NCI-H510A (cell line): ENCODE measurements at places on chromosomes 16 and 17.

DNA sequence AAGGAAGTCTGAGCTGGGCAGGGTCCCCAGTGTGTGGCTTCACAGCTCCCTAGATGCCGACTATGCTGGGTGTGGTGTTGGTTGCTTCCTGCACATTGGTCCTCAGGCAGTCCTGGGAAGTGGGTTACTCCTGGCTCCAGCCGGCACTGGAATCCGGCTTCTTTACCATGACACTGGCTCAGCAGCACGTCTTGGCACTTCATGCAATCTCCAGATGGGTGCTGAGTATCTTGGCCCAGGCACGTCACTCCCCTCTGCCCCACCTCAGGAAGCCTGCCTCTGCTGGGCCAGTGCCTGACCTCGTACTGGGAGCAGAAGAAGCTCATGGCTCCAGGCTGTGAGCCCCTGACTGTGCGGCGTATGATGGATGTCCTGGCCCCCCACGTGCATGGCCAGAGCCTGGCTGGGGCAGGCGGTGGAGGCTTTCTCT, 24.5 kb downstream of the FCSK start:
- DNase-seq: no peak

- DNase-seq: no peak
Measured at GRCh38 chr17:41733348-41734138, 900 bp downstream of the HAP1 start.

DNA sequence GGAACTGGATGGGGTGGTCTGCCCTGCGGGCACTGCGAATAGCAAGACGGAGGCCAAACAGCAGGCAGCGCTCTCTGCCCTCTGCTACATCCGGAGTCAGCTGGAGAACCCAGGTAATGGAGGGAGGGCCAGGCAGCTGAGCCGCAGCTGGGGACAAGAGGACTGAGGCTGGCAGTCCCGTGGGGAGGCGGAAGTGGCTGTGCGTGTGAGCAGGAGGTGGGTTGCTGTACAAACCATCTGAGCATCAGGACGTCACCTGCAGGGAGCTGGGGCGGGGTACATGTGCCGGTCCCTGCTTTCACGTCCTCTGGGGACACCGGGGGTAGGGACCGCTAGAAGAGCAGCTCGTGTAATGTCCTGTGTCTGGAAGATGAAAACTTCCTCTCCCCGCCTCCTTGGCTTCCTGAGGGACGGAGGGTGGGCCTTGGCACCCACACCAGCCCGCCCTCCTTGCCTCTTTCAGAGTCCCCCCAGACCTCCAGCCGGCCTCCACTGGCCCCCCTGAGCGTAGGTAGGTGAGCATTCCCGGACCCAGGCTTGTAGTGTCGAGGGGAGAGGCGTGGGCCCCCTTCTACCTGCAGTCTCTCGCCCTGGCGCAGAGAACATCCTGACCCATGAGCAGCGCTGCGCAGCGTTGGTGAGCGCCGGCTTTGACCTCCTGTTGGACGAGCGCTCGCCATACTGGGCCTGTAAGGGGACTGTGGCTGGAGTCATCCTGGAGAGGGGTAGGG, 3.7 kb downstream of the ADAD2 start:
- DNase-seq: no peak

DNA sequence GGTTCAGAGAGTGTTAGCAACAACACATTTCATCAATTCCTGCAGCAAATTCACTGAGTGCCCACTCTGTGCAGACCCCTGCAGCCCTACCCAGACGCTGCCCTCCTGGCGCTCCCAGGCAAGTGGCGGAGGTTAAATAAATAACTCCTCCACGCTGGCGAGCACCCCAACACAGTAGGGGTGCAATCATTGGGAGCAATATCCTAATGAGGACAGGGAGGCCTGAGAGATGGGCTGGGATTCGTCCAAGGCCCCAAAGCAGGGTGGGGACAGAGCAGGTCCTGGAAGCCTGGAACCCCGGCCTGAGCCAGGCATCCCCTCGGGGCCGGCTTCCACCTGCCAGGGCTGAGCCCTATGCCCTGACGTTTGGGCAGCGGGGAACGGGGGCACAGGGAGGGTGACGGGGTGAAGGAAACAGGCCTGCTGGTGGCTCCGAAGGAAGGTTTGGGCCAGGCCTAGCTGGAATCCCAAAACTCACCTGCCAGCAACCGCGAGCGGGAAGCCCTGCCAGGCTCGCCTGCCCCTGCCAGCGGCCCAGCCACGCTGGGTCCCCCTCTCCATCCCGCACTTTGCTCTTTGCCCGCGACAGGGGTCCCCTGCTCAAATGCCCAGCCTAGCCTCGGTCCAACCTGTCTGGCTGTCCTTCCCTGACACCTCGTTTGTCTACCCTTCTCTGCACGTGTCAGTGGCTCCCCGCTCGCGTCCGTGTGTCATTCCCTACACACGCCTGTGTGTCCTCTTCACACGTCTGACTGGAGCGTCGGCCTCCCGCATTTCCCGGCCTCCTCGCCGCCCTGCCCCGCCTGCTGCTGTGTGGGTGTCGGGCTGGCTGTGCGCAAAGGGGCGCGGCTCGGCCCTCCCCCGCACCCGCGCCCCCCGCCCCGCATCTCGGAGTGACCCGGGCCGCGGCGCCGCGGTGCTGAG, 721 bp upstream of the BEAN1 start:
- DNase-seq: no peak

DNA sequence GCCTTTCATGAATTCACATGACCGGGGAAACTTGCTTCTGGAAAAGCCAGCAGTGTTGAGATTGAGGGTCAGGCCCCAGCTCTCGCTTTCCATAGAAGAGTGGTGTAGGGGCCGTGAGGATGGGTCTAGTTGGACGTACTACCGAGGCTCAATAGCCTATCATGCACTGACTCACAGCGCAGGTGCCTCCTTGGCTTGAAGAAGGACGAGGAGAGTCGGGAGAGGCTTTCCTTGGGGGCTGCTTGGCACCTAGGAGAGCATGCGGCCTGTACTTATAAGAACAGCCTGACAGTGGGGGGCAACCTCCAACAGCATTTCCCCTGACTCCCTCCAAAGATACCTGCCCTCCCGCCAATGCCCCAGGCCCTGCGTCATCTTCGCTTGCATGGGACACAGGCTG, 37.6 kb downstream of the WSCD1 start:
- DNase-seq: no peak

DNA sequence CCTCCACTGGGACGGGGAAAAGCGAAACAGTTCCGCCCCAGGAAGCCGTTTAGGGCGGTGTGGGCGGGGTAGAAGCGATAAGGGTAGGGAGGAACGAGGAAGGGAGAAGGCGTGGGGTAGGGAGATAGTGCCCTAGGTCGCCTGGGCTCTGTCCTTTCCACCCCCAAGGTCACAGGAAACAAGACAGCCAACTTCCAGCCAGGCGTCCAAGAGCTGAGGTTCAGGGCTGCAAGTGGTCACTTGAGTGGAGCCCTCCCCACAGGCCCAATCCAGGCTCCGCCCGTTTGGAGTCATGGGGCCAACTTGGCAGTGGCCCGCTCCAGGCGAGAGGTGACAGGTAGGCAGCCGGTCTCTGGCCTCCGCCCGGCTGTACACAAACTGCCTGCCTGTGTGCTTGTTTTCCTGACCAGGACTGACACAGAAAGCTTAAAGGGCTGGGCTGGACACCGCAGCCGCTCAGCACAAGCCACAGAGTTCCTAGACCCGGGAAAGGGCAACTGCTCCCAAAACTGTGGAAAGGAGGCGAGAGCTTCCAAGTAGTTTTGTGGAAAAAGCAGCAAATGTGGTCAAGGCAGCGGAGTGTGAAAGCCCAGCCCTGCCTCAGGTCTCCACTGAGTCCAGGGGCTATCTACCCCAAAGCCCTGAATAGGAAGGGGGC, at the start of gene RILP:
TSS of gene RILP (minus strand) at position 23 of the 658 bp plus-strand sequence. CDS start 62 bp downstream, outside the sequence.
- no peak for DNase-seq

GRCh38 chr17:59107306-59107670, 608 bp upstream of the TRIM37 start:
- DNase-seq: no peak

GRCh38 chr17:81002409-81003361, 11.0 kb downstream of the CHMP6 start:
- DNase-seq: peak; percentile 72

DNA sequence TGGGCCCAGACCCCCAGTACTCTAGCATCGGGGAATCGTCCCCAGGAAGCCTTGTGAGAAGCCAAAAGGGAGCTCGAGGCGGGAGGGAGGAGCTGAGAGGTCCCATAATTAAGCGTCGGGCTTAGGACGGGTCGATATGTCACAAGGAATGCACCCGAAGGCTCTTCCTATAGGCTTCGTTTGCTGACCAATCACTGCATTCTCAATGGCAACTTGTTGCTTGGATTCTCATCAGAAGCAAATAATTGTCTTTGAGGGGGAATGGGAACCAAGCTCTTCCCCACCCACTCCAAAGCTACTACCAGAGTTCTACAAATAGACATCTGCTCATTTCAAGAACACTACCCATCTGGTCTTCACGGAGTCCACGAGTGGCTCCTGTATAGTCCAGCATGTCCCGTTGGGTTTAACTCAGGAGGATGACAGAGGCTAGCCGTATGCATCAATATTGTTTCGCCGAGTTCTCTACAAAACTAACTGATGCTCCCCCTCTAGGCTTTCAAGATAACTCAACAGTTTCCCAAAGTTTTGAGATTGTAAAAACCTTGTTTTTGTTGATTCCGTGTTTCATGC, 628 bp upstream of the BLMH start:
- DNase-seq: peak; percentile 33

- DNase-seq: peak; percentile 23
Measured at GRCh38 chr16:31869511-31870201, 4.0 kb upstream of the ZNF267 start.

DNA sequence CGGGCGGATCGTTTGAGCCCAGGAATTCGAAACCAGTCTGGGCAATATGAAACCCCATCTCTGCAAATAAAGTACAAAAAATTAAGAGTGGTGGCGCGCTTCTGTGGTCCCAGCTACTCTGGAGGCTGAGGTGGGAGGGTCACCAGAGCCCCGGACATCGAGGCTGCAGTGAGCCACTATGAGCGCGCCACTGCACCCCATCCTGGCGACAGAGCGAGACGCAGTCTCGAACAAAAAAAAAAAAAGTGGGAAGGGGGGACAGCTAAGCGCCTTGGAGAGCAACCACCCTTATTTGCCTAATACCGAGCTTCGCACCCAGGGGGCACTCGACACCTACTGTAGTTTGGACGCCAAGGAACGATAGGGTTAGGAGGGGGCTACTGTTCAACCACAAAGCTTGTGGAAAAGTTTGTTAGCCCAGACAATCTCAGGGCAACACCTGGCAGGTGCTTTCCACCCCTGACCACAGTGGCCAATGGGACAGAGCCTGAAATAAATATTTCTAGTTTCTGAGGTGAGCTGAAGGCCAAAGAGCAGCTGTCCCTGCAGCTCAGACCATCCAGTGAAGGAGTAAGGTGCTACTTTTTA, 847 bp upstream of the PSMC3IP start:
- DNase-seq: peak; percentile 66

DNA sequence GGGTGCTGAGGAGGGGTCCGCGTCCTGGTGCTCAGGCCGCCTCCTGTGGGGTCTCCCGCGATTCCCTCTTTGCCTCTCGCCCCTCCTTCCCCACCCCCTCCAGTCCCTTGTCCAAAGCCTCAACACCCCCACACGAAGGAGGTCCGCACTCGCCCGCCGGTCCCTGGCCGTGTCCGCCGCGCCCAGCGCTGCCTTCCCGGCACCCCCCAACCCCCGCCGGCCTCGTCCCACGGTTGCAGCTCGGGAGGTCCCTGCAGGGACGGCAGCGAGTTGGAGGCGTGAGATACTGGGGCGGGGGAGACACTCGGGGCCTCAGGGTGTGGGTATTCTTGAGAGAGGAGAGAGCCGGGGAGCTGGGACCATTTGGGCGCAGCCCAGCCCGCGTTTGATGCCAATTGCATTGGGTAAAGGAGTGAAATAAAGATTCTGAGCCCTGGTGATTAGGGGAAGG, 468 bp downstream of the FLYWCH2 start:
- no peak for DNase-seq

DNA sequence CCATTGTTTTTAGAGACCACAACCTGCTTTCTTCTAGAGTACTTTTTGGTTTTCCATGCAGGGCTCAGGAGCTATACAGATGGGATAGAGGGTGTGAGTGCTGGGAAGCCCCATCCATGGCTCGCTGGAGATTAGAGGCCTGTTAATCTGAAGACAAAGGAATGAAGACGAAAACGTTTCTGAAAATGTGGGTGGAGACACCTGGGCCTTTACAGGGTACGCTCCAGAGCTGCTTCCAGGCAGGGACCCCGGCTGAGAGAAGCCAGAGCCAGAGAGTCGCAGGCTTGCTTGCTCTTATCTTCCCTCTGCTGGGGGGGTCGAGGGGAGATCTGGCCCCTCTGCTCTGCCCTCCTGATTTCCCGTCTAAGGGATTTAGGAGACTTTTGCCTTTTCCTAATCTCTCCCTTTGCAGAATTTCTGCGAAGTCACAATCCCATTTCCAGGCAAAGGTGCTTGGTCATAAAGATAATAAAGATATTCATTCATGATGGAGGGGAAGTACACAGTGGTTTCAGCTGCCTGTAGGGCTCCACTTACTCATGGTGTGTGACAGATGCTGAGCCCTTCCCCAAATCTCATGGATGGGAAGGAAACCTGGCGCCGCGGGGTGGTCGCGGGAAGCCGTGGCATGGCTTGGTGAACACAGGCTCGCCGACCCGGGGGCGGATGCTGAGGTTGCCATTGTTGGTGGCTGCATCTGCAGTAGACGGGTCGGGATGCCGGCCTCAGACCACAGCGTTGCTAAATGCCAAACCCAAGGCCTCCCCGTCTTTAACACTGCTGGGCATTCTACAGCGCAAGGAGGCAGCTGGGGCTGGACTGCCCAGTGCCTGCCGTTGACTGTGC, 4.8 kb upstream of the SOCS3 start:
- no peak for DNase-seq

- no peak for DNase-seq
Measured at GRCh38 chr16:84769416-84769815, 50.4 kb upstream of the CRISPLD2 start.

DNA sequence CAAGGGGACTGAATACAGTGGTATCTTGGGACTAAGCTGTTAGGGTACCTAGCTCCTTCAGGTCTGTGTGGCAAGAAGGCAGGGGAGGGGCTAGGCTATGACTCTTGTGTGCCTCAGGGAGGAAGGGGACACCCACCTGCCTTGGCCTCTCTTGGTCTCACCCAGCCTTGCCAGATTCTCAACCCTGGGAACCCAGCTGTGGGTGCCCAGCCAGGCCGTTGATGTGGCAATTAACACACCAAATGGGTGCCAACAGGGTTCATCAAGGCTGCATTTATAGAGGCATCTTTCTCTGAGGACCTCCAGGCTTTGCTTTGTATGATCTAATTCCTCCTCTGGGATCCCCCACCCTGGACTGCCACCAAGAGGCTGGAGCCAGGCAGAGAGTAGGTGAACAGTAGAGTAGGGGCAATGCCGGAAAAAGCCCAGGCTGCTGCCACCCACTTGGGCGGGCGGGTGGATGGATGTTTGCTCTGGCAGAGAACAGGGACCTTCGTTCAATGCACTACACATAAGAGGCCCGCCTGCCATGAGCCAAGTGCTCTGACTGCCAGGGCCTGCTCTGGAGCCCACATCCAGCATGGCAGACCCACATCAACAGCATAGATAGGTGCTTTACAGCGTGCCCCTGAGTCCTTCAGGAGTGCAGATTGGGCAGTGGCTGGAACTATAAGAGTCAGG, 3.2 kb upstream of the ASB16 start:
- no peak for DNase-seq

- DNase-seq: no peak
Measured at GRCh38 chr16:15492091-15492740, 57.8 kb downstream of the BMERB1 start.
